ENCODE measurements at places on chromosomes 4 and X. TPM values are rescaled to one million over a fixed set of nuclear protein-coding genes. Genes with fewer than 3 reads are reported as not detected.
A peak's percentile ranks its signal among the peaks of the same experiment; 100 is the strongest.

The SETD7 gene
- 56.9 TPM for total RNA-seq

- no peak for DNase-seq
Measured at GRCh38 chr4:173411106-173411693, 12.3 kb upstream of the SCRG1 start.

The GC gene
- total RNA-seq, result not detected

The MAGEA1 gene
- not detected for total RNA-seq

DNA sequence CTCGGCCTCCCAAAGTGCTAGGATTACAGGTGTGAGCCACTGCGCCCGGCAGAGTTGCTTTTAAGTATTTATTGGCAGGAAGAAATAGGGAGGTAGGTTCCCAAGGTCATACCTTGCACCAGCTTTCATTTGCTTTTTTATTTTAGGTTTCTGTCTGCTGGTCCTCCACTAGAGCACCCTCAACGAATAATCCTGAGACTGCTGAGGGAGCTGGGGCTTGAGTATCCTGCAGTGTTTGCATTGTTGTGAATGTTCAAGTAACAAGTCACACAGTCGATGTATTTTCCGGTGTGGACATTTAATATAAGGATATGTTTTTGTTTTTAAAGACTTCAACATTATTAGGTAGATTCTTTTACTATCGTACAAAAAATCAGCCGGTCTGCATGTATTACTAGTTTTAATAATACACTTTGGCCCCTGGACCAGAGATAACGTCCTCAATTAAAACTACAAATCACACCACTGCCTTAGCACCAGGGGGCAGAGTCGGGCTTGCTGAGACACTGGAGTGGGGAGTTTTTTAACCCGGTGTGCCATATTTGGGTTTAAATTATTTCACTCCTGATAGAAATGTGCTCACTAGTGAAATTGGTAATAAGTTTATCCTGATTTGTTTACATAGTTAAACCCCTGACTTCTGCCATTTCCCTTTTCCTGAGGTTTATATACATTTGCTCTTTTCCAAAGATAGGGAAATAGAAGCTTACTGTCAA, 11.6 kb downstream of the SMIM20 start:
- no peak for DNase-seq

GRCh38 chrX:150014525-150014924, 76.2 kb upstream of the EOLA2 start:
- no peak for DNase-seq

DNA sequence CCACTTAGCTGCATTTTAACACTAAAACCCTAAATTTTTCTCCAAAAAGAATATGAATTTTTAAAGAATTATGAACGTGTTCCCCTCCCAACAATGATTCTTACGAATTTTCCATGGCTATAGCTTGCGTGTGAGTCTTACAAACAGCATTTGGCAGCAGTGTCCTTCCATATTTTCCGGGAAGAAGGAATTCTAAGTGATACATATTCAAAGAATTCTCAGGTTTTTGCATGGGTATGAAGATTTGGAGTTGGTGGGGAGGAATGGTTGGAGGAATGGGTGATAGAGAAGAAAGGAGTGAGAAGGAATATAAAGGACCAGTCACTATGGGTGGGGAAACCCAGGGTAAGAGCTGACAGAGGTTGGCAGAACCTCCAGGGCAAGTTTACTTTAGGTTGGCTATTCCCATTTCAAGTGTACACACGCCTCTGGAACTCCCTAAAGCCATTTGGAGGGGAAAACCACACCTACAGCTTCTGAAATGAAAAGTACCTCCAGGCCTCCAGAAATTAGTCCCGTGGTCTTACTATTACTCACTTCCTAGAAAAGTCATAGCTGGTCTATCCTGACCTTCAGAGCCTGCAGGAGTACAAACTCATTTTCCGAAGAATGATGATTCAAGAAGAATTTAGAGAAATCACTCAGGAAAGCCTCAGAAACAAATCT, 420.8 kb upstream of the DIPK2B start:
- no peak for DNase-seq

GRCh38 chrX:79082899-79083298, 61.6 kb upstream of the GPR174 start:
- no peak for DNase-seq

The SLC34A2 gene
- total RNA-seq, result 2.5 TPM

The PIGA gene
- total RNA-seq, result 11.5 TPM

GRCh38 chr4:51866835-51867234, 23.9 kb downstream of the DCUN1D4 start:
- no peak for DNase-seq

GRCh38 chr4:165631208-165631894, 241.7 kb upstream of the TLL1 start:
- DNase-seq, result no peak

The PCYT1B gene
- total RNA-seq, result 6.0 TPM

- no peak for DNase-seq
Measured at GRCh38 chrX:150352114-150352513, 11.0 kb upstream of the MAMLD1 start.

The SPOCK3 gene
- total RNA-seq, result not detected

The TRIM61 gene
- total RNA-seq, result 0.62 TPM

DNA sequence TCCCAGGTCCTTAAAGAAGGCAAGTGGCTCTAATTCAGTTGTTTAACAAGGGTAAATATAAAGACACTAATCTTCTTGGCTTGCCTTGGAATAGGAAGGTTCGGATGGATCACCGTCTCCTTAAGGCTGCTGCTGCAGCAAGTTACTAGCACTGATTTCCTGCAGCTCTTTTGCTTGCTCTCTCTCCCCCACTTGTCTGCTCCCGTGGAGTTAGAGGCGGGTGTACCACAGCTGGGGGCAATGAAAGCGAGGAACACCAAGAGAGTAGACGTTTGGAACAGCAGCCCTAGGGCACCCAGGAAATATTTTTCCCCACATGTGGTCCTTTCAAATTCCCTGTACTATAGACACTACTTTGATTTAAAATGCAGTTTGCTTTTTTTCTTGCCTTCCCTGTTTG, 202.2 kb downstream of the SH2D1A start:
- no peak for DNase-seq

DNA sequence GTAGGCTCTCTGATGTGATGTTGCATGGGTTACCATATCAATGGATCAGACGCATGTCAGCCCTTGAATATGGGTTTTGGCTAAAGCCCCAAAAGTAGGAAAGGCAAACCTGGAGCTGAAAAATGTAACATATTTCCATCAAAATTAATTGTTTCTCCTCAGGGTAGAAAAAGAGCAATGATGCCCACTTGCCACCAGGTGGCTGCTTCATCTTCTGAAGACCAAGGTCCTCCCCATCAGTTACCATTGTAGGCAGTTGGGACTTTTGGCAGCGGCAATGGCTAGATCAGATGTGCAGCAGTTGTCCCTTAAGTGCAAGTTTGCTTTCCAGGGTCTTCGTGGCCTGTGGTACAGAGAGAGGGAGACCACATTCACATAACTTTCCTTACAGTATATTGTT, 118.2 kb downstream of the NAF1 start:
- no peak for DNase-seq

DNA sequence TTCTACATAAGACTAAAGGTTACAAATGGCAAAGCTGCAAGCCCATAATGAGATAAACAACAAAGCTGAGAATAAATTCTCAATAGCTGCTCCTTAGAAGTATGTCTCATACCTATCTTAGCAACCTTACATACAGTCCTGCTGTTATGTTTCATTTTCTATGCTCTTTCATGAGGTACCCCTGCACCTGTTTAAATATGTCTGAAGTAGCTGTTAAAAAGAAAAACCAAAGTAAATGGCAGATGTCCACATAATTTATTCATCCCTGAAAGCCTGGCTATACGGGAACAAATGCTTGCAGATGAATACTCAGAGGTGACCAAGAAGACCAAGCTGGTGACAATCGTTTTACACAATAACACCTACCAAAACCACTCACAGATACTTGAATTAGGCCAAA, 22.5 kb downstream of the PPA2 start:
- no peak for DNase-seq

The SASH3 gene
- 8.6 TPM for total RNA-seq

GRCh38 chr4:7104366-7105031, 36.6 kb upstream of the GRPEL1 start:
- peak; percentile 56 for DNase-seq
